ENCODE measurements at places on chromosomes 6 and 20.
A peak's percentile ranks its signal among the peaks of the same experiment; 100 is the strongest.

GRCh38 chr6:132893772-132894490, 79.6 kb downstream of the RPS12 start:
- no peak for DNase-seq

DNA sequence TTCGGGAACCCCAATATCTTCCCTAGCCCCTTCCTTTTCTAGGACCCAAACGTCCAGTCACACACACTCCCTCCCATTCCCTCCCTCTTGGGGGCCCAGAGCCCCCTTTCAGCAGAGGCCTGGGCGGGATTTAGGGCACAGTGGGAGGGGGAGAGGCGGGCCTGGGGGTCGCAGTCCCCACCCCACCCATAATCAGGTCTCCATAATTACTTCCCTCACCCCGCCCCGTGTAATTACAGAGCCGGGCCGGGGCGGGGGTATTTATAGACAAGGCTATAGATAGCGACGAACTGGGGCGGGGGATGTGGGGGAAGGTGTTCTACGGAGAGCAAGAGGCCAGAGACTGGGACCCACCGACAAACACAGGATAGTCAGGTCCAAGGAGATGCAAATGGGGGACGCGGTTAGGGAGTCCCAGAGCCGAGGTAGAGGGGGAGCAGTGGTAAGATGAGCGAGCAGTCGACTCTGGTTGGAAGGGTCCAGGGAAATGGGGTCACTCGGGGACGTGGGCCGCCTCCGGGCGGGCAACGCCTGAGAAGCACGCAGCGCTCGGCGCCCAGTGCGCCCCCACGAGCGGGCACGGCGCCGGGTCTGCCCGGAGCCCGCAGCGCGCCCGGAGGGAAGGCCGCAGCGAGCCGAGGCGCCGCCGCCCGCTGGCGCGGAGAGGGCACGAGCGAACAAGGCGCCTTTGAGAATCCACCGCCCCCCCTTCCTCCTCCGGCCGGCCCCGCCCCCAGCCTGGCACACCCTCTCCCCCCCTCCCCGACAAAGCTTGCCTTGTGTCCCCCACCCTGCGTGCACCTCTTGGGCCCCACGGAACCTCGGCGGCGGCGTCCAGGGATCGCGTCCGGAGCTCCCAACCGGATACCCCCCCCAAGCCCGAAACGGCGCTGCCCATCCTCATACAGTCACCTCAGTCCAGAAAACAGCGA, 670 bp upstream of the COL11A2 start:
- peak; percentile 35 for DNase-seq

DNA sequence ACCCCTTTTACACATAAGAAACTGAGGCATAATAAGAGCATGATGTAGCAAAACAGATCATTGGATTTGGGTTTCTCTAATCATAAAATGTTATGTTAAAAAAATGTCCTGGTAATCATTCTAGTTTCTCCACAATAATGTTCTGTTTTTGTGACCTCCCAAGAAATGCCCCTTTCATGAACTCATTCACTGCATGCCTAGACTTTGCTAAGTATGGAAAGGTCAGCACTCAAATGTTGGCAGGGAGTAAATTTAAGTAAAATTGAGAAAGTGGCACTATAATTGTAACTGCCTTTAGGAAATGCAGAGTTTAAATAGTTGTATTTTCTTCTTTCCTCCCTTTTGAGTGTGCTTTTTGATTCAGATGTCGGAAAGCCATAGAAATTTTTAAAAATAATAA, 48.5 kb upstream of the ID4 start:
- DNase-seq: no peak

- DNase-seq: no peak
Measured at GRCh38 chr6:39617026-39617425, 108.2 kb downstream of the KIF6 start.

- no peak for DNase-seq
Measured at GRCh38 chr6:8082954-8083858, 19.0 kb upstream of the BLOC1S5 start.

- DNase-seq: no peak
Measured at GRCh38 chr20:17643531-17644188, 38.4 kb downstream of the RRBP1 start.

DNA sequence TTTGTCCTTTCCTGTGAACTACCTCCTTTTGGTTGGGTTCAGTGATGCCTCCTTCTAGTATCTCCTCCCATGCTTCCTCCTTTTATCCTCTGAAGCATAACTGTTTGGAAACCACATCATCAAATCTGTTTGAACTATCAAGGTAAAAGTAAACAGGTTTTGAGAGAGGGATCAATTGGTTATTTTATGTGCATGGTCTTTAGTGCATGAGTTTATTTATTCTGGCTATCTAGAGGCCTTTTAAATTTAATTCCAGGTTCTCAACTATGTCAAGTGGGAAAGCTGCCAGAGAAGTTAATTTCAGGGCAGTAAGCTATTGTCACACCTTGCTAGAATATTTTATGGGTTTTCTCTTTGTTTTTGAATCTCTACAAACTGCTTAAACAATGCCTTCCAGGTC, 54.1 kb downstream of the WASF1 start:
- no peak for DNase-seq

- DNase-seq: no peak
Measured at GRCh38 chr6:149111556-149112115, 205.9 kb upstream of the TAB2 start.

- DNase-seq: no peak
Measured at GRCh38 chr6:142744836-142745235, 200.1 kb downstream of the HIVEP2 start.

DNA sequence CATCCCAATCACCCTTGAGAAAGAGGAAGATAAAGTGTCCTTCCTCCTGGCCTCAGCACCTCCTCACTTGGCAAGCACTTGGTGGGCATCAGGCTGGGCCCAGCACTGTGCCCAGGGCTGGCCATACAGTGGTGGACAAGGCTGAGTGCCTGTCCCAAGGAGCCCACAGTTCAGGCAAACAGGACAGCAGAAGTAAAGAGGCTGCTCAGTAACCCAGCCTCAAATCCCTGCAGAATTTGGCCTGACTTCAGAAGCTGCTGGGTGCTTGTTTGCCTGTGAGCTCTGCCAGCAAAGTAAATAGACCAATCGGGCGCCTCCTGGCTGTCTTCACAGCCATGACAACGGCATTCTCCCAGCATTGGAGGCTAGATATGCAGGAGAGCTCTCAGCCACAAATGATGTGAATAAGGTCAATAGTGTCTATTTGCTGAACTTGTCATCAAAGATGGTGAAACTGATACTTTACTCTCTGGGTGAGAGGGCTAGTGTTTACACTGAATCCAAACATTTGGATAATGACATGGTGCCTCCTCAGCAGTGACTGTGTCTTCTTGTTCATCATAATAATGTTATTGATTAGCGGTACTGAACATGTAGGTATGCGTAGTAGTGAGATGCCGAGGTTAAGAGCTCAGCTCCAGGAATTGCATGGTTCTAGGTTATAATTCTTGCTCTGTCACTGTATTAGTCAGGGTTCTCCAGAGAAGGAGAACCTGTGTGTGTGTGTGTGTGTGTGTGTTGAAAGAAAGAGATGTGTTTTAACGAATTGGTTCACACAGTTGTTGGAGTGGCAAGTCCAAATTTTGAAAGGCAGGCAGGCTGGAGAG, 36.9 kb upstream of the FANCE start:
- no peak for DNase-seq

DNA sequence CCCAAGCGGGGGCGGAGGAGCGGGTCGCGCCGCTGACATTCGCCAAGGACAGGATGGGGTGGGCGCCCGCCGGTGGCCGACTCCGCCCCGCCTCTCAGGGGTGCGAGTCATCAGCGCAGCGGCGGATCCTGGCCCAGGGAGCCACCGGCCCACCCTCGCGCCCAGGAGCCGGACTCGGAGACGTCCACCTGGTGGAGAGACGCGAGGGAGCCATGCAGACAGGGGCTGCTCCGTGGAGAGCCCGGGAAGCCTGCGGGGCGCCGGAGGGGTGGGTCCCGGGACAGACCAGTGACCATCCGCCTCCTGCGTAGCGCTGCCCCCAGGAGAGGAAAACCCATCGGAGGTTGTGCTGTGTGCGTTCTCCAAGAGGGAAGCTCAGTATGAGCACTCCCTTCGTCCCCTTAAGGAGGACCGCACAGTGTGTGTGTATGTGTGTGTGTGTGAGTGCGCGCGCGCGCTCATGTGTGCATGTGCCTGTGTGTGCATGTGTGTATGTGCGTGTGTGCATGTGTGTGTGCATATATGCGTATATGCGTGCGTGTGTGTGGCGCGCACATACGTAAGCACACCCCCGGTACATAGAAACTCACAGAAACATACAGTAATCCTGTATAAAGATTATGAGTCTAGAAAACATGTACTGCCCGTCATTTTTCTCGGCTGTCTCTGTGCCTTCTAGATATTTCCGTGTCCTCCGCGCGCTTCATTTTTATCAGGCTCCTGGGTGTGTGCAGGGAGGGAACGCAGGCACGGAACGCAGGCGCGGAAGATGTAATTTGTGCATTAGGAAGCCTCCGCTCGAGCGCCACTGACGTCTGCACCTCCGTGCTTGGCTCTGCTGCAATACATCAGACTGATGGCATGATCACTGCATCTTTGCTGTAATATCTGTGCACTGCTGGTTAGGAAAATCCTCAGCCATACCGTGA, 158.9 kb downstream of the TBXT start:
- no peak for DNase-seq

DNA sequence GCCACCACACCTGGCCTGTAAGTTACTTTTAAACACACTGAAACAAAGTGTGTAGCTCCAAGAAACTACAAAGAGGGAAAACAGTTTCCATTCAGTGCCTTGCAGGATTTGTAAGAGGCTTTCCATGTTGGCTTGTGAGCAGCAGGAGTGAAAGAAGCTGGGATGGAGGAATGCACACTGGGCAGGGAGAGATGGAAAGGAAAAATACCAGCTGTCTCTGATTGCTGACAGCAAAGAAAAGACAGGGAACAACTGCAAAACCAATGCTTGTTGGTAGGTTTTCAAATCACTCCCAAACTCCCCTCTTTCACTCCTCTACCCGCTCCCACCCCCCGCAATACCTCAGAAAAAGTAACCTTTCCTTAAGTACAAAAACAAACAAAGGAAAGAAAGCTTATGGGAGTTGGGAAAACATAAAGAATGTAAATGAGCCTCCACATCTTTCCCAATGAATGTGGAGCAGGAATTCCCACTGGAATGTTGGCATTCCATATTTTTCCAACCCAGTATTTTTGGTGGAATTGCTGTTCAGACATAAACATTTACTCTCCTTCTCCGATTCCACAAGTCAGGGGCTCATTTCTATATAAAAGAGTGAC, 166.1 kb downstream of the THBS2 start:
- DNase-seq: no peak

GRCh38 chr6:79526897-79527296, 10.3 kb downstream of the LCA5 start:
- no peak for DNase-seq

DNA sequence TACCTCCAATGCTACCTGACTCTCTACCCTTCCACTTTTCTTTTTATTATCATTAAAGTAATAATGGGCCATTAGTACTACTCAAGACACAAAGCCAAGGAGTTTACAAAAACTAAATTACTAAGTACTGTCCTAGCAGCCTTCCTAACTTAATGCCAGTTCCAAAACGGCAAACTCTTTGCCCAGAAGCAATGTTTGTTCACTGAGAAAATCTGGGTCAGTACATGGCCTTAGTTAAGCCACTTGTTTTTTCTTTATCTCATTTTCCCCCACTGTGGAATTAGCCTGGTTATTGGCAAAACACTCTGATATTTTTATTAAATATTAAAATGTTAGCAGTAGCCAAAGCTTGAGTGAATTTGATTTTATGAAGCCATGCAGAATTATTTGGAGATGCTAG, 242.4 kb downstream of the KCNQ5 start:
- no peak for DNase-seq

- DNase-seq: no peak
Measured at GRCh38 chr6:29676981-29677601, 3.9 kb downstream of the ZFP57 start.

DNA sequence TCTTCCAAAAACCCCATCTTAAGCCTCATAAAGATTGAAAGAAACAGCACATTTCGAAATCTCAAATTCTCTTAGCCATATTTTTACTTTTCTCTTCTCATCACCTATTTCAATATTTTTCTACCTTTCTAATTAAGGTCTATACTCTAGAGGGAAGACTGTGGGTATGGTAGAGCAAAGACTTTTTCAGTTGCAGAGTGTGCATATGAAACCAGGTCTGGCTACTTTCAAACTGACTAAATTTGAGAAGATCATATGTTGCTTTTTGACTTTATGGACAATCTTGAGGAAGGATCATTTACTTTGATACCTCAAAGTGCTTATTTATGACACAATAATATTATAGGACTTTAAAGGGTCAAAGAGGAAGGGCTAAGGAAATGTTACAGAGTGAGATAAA, 20.7 kb downstream of the FILIP1 start:
- DNase-seq: no peak

- peak; percentile 13 for DNase-seq
Measured at GRCh38 chr6:4358414-4359107, 223.2 kb upstream of the ECI2 start.

GRCh38 chr6:133937909-133938308, 15.1 kb upstream of the TBPL1 start:
- DNase-seq: no peak

DNA sequence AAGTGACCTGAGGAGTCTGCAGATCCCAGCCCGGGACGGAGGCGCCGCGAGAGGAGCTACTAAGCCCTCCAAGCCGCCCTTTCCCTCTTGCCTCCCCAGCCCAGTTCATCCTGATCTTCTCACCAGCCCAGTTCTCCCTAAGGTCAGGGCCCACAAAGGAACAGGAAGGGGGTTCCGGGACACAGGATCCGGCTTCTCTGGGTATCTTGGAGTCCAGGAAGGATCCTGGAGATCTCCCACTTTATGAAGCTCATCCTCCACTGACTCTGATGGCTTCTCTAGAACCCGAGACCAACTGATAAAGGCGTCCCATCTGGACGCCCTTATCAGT, 36.9 kb upstream of the HLA-C start:
- DNase-seq: no peak

DNA sequence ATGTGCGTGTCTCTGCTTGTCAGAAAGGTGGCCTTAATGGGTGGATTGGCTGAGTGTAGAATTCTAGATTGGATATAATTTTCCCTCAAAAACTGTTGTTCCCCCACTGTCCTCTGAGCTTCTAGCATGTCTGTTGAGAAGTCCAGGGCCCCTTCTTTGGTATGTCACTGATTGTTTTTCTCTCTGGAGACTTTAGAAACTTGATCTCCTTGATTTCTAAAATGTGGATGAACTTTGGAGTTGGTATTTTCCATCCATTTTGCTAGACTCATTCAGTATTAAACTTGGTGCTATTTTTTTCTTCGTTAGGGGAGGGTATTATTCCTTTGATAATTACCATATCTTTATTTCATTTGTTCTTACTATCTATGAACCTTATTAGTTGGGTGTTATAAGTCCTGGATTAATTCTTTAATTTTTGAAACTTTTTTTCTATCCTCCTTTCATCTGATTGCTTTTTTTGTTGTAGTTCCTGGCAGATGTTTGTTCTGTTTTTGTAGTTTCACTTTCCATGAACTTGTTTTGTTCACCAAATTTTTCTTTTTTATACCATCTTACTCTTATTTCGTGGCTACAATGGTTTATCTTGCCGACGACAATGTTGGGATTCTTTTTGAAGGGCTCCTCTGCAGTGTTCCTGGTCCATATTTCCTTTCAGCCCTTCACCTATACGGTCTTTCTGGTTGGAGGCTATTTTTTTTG, 68.4 kb downstream of the ARID1B start:
- DNase-seq: no peak

GRCh38 chr20:26169506-26169905, 472.9 kb upstream of the ZNF337 start:
- DNase-seq: no peak
